NCI-H1105 (cell line): ENCODE measurements at places on chromosomes 4 and X.

DNA sequence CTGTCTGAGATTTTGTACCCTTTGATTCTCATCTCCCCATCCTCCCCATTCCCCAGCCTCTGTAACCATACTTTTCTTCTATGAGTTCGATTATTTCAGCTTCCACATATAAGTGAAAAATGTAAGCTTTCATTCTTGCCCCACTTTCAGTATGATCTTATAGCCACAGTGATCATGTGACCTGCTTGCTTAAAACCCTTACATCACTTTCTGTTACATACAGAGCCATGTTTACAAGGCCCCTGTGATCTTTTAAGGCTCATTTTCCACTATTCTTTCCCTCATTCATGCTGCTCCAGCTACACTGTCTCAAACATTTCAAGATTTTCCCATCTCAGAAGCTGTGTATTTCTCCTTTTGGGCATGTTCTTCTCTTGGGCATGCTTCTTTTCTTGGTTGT is 147.7 kb downstream of the DCK start:
- no peak for DNase-seq

- no peak for DNase-seq
Measured at GRCh38 chr4:16641971-16642370, 256.5 kb downstream of the LDB2 start.

GRCh38 chr4:1760521-1761071 is 32.5 kb upstream of the FGFR3 start:
- DNase-seq, result no peak

- peak; percentile 3 for DNase-seq
Measured at GRCh38 chr4:146428298-146428697, 93.4 kb downstream of the SLC10A7 start.

DNA sequence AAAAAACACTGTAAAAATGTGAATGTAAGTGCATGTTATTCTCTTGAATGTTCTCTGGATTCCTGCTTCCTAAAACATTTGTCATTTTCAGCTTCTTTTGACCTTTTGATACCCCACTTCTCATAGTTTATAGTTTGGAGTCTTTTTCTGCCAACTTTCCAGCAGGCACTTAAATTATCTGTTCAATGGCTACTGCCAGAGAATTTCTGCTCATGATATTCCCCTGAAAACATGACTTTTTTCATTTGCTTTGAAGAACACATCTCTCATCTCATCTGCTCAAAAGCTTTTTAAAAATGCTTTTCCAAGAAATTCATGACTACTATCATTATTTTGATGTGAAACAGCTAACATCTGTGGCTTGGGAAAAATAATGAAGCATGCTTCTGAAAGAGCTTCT is 269.7 kb upstream of the PCDH7 start:
- no peak for DNase-seq

- DNase-seq, result no peak
Measured at GRCh38 chr4:1330761-1331590, 16.0 kb upstream of the UVSSA start.

DNA sequence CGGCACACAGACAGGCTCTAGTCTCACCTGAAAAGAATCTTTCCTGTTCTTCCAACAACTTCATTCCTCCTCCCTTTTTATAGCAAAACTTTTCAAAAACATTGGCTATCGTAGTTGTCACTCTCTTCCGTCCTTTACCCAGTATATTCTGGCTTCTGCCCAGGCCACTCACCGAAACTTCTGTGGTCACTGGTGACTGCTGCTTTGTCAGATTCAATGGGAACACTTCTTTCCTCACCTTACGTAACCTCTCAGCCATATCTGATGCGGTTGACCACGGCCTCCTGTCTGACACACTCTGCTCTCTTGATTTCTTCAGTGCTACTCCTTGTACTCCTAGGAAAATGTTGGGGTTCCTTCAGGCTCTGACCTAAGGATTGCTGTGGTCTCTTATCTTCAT is 9.2 kb upstream of the RNF150 start:
- DNase-seq, result no peak

- DNase-seq, result no peak
Measured at GRCh38 chr4:53598901-53599300, 7.6 kb upstream of the LNX1 start.

GRCh38 chrX:153476666-153477363 is 6.4 kb upstream of the HAUS7 start:
- DNase-seq, result no peak

- no peak for DNase-seq
Measured at GRCh38 chr4:96305030-96305429, 465.1 kb downstream of the PDHA2 start.

- DNase-seq, result no peak
Measured at GRCh38 chrX:132153166-132153565, 25.3 kb upstream of the FRMD7 start.

DNA sequence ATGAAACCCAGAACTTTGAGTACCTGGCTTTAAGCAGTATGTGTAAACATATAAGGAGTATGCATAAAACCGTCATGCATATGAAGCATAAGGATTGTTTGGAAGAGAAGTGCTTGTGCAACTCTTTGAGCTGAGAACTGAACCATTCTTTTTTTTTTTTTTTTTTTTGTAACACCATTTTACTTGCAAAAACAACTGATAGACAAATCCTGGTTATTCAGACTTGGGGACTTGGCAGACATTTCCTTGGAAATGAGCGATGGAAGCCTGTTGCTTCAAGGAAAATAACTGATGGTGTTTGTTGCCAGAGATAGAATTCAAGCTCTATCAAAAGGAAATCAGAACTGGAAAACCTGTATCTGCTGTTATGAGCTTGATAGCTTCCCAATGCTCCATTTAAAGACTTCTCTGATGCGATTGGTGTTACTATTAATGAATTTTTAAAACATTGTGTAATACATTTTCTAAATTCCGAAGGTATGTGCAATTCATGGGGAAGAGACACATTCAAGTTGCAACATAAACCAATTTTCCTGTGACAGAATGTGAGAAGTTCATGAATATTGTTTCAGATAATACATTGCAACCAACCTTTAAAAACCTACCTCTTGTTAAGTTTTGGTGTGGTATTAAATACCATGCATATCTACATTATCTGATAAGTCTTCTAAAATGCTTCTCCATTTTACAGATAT is 47.0 kb upstream of the FAT1 start:
- no peak for DNase-seq

DNA sequence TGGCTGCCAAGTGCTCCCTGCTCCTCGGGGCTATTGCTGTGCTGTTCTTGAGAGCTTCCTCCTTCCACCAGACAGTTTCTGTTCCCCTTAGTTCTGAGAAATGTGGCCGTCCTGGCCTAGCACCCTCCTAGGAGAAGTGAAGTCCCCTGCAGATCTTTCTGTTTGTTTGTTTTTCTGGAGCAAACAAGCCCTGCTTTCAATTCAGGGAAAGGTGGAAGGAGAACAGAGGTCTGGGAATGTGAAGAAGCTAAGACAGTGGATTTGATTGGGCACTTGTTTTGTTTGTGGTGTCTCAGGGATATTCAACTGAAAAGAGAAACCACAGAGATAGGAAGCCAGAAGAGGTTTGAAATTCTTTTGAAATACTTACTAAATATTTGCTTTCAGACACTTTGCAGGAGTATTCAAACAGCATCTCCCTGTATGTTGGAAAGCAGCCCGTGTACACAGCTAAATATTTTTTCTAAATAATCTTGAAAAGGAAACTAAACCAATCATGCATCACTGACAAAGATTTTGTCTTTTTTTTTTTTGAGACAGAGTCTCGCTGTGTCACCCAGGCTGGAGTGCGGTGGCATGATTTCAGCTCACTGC is 36.5 kb upstream of the PPM1K start:
- DNase-seq, result no peak

DNA sequence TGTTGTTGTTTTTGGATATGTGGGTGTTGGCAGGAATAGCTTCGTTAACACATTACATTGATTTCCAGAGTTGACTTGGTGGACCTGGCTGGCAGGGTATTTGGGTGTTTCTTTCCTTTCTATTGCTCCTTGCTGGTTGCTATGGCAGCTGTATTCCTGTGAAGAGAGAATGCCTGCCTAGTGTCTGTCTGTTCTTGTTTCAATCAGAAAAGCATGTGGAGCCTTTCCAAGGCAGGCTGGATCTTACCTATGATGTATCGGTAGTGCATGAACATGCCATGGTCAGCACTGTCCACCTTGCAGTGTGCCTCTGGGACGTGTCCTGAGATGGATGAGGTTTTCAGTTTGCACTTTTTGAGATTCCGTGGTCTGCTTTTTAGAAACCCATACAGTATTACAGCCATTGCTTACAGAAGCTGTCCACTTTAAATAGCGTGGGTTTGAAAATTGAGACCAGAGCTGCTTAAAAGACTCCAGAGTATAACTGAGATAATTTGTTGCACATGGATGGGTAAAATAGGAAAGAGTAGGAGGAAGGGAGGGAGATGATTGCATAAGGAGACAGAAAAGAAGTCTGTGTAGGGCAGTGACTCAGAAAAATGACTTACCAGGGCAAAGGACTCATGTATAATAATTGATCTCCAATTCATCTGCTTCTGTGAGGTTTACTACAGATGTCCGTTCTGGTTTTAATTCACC is 20.0 kb upstream of the AADAT start:
- no peak for DNase-seq

GRCh38 chr4:186240452-186240847 is 13.1 kb downstream of the KLKB1 start:
- DNase-seq, result no peak

DNA sequence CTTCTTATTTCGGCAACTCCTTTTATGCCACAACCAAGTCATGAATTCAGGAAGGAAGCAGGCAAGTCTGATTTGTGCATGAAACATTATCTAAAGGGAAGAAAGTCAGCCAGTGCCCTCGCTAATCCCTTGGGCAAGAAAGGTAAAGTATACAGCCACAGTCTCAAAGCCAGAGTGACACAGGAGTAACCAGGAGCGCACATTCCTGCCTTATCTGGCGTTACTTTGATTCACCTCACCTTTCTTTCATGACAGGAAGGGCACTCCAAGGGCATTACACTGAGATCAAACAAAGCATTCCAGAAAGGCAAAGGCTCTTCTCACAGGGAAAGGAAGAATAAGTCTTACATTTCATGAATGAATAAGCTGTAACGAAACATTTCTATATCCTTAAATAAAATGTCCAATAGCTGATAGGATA is 38.8 kb downstream of the FAT1 start:
- DNase-seq, result no peak

GRCh38 chr4:153072661-153073060 is 131.6 kb upstream of the TRIM2 start:
- no peak for DNase-seq

GRCh38 chr4:180106122-180106521 is 2137.1 kb upstream of the TENM3 start:
- no peak for DNase-seq

DNA sequence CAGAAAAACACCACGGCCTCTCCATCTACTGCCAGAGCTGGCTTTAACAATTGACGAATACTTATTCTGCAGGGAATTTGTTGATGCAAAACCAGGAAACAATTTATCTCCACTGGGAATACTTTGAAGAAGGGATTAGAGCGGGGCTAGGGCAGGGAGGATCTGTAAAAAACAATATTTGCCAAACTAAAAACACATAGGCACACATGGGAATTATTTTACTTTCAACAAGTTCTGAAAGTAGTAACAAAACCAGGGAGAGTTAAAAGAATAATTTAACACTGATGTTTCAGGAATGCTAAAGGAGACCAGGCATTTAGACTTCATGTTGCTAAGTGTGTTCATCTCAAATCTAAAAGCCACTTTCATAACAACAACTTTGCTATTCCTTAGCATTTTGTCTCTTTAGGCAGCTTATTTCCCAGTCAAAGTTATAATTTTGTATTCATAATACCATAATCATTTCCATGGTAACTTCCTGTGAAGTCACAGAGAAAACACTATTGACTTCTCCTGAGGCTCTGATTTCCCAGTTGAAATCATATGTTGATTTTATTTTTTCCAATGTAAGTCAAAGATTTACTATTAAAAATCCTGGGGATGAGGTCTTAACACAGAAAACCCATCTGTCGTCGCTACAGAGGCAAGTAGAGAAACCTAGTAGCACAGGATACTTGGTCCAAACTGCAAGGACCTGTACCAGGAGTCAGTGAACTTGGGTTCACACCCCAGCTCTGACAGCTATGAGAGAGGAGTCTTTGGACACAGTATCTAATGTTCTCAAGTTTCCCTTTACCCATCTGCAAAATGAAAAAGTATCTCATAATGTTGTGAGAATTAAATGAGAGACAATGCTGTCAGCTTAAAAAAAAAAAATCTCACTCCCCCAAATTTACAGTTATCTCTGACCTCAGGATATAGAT is 69.3 kb downstream of the SH3RF1 start:
- no peak for DNase-seq

GRCh38 chr4:119672086-119672485 is 43.5 kb upstream of the PDE5A start:
- DNase-seq, result no peak

- DNase-seq, result no peak
Measured at GRCh38 chr4:166073783-166074182, 200.7 kb downstream of the TLL1 start.

DNA sequence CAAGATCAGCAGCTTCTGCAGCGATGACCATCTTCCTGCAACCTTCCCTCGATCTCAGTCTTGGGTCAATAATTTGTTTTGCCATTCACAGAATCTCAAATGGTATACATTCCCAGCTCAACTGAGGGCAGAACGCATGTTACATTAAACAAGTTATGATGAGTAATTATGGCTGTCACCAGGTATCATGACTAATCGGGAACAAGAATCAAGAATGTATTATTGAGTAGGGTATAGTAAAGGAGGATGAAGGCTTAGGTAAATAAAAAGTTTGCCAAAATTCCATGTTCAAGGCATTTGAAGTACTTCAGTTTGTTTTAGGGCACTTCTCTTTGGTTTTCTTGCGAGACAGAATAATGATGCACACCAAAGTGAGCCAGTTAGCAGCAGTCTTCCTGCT is 194.1 kb downstream of the SH2D1A start:
- no peak for DNase-seq

DNA sequence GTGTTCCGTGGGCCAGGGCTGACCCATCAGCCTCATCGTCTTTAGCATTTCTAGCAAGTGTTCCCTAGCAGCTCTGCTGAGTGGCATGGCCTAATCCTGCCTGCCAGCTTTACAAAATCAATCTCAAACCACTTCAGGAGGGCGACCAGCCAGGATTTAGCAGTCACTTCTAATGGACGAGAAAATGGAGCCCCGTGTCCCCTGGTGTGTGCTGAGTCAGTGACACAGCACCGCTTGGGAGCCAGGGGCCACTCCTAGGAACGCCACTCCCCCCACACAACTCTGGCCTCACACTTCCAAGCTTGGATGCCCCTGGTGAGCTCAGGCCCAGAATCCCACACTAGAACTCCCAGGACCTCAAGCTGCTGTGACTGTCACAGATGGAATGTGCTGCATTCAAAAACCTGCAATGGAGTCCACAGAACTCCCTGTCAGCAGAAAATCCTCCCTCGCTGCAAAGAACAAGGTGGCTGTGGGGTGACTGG is 311.2 kb upstream of the GATB start:
- no peak for DNase-seq

DNA sequence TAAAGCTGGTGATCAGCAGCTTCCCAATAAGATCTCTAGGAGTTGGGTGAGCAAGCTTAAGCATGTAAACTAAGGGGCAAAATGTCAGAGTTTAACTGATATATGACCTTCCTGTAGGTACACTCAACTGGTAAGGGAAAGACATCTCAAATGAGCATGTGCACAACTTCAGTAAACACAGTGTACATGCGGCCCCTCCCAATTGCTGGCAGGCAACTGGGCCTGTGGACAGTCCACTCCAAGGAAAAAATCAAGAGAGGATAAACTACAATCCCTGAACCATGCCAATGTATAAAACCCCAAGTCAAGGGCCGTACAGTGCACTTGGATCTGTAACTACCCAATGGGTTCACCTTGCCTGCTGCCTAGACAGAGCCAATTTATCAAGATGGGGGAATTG is 4.9 kb upstream of the NAA11 start:
- DNase-seq, result no peak

GRCh38 chrX:32673193-32673592 is 538.2 kb downstream of the DMD start:
- no peak for DNase-seq
